ENCODE measurements at places on chromosomes 11 and 22.
A peak's percentile ranks its signal among the peaks of the same experiment; 100 is the strongest.

- no peak for DNase-seq
Measured at GRCh38 chr11:128158860-128159259, 428.5 kb downstream of the ETS1 start.

- no peak for DNase-seq
Measured at GRCh38 chr22:44671742-44672141, 30.3 kb upstream of the PRR5 start.

GRCh38 chr22:43385770-43386641 is 25.8 kb upstream of the MPPED1 start:
- peak; percentile 58 for DNase-seq

DNA sequence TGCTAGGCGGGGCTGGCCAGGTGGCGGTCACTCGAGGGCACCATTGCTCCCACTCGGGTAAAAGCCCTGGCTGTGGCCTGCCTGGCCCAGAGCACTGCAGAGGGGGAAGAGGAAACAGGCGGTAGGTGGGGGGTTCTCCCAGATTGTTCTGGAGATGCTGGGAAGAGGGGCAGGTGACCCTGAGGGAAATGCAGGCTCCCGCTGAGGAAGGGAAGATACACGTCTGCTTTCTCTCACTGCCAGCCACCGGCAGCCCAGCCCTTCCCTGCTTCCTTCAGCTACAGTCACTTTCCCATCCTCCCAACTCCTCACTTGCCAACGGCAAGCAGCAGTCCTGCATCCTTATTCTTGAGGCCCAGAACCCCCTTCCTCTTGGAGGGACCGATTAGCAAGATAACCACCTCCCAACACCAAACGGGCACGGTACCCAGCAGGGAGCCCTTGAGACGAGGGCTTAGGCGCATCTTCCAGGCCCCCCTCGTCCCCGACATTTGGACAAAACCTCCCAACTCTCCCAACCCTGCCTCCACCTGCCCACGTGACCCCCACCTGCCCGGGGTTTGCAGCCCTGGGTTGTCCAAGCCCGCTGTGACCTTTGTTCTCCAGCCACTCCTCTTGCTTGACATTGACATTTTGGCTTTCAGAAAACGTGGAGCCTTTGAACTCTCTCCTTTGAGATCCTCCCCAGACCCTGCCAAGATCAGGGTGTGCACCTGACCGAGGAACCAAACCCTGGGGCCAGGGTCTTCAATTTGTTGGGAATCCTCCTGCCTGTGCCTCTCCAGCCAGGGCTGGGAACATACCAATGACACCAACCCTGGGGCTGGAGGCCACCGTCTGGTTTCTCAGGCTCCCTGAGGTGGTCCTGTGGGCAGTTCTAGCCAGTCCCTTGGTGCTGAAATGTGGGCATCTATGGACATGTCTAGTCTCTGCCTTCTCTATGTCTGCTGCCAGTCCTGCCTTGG is 48.8 kb upstream of the TTLL12 start:
- DNase-seq, result no peak

GRCh38 chr11:1399386-1400316 is 9.9 kb downstream of the BRSK2 start:
- no peak for DNase-seq

DNA sequence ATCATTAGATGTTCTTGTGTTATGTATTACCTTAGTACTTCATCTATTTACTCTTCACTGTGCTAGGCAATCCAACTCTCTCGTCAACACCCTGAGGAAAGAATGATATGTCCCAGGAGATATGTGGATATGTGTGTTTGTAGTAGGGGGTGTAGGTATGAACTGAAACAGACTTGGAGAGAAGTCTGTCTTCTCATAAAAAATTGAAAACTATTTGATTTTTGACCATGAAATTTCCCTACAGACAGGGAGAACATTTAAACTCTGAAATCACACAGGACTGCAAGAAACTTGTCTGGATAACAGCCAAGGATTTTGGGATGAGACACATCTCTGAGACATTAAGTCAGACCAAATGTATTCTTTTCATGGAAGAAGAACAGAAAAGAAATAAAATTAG is 967.0 kb upstream of the FAT3 start:
- DNase-seq, result no peak

- no peak for DNase-seq
Measured at GRCh38 chr11:110409174-110409573, 20.6 kb upstream of the FDX1 start.

DNA sequence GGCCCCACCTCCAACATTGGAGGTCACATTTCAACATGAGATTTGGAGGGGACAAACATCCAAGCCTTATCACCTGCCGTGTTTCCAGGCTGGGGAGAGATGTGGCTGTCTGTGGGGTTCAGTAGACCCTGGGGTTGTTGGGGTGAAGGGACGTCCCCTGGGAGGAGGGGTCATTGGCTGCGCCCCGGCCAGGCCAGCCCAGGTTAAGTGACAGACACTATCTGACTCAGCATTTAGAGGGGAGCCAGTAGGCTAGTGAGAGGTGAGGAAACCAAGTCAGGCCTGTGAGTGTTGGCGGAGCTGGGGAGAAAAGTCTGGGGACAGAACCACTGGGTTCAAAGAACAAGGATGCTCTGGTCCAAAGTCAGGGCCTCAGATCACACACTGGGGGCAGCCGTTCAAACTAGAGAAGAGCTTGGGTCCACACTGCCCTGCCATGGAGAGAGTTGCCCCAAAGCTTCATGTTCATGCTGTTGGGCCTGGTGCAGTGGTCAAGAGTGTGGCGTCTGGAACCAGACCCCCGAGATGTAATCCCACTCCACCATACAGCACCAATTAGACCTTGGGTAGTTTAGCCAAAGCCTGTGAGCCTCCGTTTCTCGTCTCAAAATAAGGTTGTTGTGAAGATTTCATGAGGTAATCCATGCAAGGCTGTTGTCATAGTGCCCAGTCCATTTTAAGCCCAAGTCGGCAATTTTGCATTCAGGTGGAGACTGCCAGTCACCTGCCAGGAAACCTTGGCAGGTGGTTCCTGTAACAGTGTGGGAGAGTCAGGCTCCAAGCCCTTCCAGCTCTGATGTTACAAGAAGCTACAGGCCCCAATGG is 1289.6 kb downstream of the TBC1D22A start:
- DNase-seq, result no peak

- no peak for DNase-seq
Measured at GRCh38 chr11:131924001-131924400, 553.6 kb downstream of the NTM start.

- no peak for DNase-seq
Measured at GRCh38 chr11:78809931-78810541, 235.4 kb upstream of the NARS2 start.

- no peak for DNase-seq
Measured at GRCh38 chr11:16784666-16785065, 46.2 kb downstream of the C11orf58 start.

DNA sequence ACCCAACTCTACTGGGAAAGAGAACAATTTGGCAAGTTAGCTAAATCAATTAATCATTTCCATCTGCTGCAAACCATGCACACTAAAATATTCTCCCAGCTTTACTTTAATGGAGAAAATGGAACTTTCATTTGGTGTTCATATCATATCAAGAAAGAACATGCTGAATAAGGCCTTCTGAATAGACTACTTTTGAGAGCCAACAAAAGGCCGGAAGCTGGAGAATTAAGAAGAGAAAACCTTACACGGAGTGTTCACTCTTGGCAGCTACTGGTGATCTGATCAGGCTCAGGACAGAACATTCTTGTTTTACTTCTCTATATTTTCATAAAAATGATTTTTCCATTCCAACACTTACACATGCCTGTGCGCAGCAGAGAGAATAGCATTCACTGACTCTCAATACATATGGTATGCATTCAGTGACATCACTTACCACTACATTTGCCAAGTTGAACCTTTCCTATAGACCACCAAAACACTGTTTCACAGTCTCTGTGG is 165.3 kb downstream of the TTC28 start:
- no peak for DNase-seq

- DNase-seq, result no peak
Measured at GRCh38 chr11:130485983-130486382, 37.5 kb downstream of the ADAMTS15 start.

- DNase-seq, result peak; percentile 69
Measured at GRCh38 chr22:44975427-44976262, 34.2 kb downstream of the PHF21B start.

DNA sequence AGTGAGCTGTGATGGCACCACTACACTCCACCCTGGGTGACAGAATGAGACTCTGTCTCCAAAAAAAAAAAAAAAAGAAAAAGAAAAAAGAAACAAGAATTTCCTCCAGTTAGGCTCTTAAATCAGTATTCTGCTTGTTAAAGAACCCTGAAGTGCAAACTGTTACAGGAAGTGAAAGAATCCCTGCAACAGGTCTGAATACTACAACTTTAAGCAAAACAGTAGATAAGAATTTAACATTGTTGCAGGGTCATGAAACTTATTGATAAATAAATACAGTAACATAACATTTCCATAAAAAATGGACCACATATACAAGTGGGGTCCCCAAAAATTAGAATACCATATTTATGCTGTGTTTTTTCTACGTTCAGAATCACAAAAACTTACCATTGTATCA is 35.8 kb downstream of the FCHSD2 start:
- no peak for DNase-seq

DNA sequence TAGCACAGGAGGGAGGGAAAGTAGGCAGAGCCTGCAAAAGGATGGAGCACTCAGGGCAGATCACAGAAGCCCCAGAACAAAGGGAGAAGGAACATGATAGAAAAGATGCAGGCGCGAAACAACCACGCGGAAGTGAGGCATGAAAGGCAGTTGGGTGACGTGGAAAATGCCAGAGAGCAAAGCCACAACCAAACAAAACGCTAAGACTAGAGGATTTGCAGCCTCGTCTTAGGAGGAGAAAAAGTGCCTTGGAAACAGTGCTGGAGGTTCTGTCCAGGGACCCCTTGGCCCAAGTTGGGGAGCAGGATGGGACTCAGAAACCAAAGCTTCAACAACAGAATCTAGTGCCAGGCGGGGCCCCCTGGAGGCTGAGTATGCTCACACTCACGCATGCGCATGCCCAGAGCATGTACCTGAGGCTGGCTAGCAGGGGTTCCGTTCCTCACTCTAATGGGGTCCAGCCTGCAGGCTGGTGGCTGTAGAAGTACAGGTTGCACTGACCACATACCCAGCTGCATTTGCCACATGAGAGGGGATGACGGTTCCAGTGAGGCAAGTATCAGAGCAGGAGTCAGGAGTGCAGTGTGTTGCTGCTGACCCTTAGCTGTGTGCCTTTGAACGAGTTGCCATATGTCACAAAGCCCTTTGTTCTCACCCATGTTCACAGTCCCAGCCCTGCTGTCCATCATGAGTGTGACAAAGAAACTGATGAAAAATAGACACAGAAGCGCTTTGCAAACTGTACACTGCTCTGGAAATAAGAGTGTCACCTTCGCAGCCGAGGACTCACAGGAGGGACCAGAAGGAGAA is 568.6 kb upstream of the CADM1 start:
- DNase-seq, result no peak

DNA sequence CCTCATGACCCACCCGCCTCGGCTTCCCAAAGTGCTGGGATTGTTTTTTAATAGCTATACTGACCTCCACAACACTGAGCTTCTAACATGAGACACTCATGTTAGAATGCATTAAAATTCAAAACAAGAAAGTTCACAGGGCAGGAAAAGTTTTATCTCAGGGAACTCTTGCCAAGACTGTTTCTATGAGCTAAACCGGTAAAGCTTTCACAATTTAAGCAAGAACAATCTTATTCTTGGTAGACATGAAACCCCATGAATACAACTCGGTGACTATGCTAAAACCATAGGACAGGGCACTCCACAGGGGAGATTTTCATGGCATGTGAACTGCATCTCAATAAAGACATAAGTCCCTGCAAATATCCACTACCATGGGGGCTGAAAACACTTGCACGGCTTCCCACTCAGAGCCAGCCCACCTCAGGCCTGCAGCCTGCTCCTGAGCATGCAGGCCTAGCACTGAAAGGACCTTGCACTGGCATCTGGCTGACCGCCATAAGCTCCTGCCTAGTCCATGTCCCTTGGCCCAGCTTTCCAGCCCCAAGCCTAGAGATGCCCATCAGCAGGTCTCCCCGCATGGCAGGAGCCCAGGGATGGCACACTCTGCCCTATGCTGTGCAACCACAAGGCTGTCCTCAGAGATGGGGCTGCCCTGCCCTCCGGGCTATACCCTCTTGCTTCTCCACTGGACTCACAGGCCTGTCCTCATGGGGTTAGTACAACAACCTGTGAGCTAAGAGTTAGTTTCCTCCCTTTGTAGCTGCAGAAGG is 58.4 kb downstream of the DGCR2 start:
- no peak for DNase-seq

- no peak for DNase-seq
Measured at GRCh38 chr11:40130427-40130826, 1329.0 kb downstream of the LRRC4C start.

DNA sequence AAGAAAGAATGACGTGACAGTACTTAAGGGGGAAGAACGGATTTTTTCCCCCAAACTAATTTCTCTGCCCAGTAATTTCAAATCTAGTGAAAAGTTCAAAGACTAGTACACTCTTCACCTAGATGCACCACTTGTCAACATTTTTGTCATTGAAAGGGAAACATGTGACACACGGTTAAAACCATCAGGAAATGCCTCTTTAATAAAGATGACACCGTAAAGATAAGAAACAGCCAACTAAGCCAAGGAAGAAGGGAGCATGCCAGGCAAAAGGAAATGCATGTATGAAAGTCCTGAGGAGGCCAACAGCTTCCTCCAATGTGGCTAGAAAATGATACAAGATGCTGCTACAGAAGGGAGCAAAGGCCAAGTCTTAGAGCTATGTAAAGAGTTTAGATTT is 49.4 kb downstream of the RSF1 start:
- no peak for DNase-seq

DNA sequence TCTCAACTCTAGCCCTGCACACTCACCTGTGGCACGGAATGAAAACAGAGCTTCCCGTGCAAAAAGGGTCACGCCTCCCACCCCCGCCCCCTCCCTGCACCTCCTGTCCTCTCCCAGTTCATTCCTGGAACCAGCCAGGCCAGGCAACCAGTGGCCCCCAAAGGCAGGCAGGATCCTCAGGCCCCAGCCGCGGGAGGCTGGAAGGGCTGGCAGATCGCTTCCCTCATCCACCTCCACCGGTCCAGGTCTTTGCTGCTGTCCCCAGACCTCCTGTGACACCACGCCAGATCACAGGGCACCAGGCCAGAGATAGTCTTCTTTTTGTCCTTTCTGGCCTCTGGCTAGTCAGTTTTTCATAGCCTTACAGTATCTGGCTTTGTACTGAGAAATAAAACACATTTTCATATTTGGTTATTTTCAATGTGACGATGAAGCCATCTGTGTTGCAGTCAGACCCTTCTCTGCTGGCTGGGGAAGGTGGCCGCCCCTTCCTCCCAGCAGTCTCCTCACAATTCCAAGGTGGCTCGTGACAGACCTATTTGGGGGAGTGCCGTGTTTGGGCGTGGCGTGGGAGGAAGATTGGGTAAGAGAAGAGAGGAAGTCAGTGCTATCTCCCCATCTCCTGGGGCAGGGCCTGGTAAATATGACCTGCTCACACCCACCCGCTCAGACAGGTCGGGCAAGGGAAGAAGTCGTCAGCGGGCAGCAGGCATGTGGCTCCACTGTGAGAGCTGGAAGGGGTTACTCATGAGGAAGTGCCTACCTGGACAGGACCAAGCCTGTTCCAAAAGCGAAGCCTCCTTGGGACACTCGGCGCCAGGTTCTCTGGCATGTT is 9.1 kb downstream of the SSH3 start:
- DNase-seq, result no peak

GRCh38 chr22:35514366-35514765 is 26.3 kb upstream of the RASD2 start:
- DNase-seq, result no peak
